ENCODE measurements at places on chromosomes 1 and 21.

- no peaks in the 10 kb centered on the region for H3K4me1 ChIP-seq
- no peak overlapping the region for H3K4me3 ChIP-seq
- no peaks in the 10 kb centered on the region for H3K27me3 ChIP-seq
- H3K27ac ChIP-seq, result no peak overlapping the region
- DNase-seq, result no peak
- H3K36me3 ChIP-seq, result no peaks in the 10 kb centered on the region
These were observed 16.7 kb downstream of the ABCA4 start for GRCh38 chr1:94104127-94104684.

DNA sequence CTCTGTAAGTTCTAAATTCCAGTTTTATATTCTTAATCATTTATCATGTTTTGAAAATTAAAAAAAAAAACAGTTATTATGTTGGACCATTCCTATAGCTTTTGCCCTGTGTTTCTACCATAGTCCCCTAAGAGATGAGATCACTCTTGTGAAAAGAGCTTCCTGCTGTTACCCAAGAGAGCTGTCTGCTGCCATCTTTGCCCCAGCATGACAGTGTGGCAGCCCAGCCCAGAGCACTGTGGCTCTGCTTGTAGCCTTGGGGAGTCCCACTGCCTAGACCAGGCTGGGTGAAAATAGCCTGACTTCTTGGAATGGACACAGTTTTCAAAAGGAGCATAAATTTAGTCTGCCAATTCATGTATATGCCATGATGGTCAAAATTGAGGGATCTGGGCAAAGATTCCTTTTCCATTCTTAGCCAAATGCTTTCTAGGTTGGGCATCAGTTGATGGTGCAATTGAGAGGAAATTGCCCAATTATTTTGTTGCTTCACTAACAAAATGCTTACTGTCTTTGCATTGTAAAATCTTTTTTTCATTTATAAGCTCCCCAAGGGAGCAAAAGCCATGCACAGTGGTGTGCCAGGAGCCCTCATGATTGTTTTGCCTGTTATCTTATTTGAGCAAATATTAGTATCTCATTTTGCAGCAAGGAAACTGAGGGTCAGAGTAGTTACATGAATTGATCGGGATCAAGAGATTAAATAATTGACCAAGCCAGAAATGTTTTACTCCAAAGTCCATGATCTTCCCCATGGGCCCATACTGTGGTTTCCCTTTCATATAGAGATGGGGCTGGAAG is 72.8 kb downstream of the ETS2 start:
- DNase-seq, result no peak
- no peaks in the 10 kb centered on the region for H3K36me3 ChIP-seq

- H3K36me3 ChIP-seq, result no peaks in the 10 kb centered on the region
- no peak overlapping the region for H3K27ac ChIP-seq
- DNase-seq, result no peak
- H3K4me1 ChIP-seq, result peaks cover 8% of the 10 kb centered on the region
These were observed 19.4 kb downstream of the RGL1 start for GRCh38 chr1:183824291-183824690.

DNA sequence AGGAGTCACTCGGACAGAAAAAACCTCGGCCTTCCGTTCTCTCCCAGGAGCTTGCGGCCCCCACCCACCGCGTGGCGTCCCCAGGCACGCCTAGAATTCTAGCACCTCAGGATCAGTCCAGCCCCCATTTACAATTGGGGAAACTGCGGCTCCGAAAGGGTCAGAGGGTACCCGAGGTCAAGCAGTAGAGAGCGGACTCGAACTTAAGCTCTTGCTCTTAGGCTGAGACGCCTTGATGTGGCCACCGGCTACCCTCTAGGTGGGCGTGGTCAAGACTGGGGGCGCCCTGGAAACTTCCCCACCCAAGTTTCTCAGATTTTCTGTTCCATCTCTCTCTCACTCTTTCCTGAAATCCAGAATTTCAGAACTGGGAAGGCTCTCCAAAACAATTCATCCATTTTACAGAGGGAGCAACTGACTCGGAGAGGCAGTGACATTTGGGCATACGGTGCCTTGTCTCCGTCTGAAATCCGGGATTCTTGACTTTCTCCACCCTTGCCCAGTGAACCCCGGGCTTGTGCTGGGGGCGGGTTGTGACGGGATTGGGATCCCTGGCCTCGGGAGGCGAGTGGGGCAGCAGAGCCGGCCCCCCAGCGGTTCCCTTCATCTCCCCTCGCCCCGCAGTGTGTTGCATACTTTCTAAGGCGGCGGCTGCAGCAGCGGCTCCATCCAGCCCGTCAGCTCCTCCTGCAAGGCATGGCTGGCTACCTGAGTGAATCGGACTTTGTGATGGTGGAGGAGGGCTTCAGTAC is 777 bp downstream of the AZIN2 start:
- no peak for DNase-seq
- no peaks in the 10 kb centered on the region for H3K36me3 ChIP-seq
- peak overlapping the region; percentile 76 for H3K4me3 ChIP-seq
- H3K27me3 ChIP-seq, result no peaks in the 10 kb centered on the region
- H3K27ac ChIP-seq, result peak overlapping the region; percentile 60
- H3K4me1 ChIP-seq, result peaks cover 12% of the 10 kb centered on the region

- H3K4me3 ChIP-seq, result no peak overlapping the region
- no peaks in the 10 kb centered on the region for H3K36me3 ChIP-seq
- no peaks in the 10 kb centered on the region for H3K27me3 ChIP-seq
- no peak for DNase-seq
These were observed 7.2 kb upstream of the FNBP1L start for GRCh38 chr1:93440706-93441105.

- no peak overlapping the region for H3K4me3 ChIP-seq
- no peak for DNase-seq
- no peaks in the 10 kb centered on the region for H3K27me3 ChIP-seq
These were observed 24.3 kb upstream of the DUSP10 start for GRCh38 chr1:221766210-221766609.

GRCh38 chr21:23837564-23837963 is 1769.7 kb downstream of the MRPL39 start:
- DNase-seq, result no peak
- H3K4me3 ChIP-seq, result no peak overlapping the region
- no peaks in the 10 kb centered on the region for H3K4me1 ChIP-seq

- H3K27ac ChIP-seq, result no peak overlapping the region
- no peak overlapping the region for H3K4me3 ChIP-seq
- no peaks in the 10 kb centered on the region for H3K27me3 ChIP-seq
- no peak for DNase-seq
These were observed 41.8 kb downstream of the RUNX1 start for GRCh38 chr21:35007348-35007747.

DNA sequence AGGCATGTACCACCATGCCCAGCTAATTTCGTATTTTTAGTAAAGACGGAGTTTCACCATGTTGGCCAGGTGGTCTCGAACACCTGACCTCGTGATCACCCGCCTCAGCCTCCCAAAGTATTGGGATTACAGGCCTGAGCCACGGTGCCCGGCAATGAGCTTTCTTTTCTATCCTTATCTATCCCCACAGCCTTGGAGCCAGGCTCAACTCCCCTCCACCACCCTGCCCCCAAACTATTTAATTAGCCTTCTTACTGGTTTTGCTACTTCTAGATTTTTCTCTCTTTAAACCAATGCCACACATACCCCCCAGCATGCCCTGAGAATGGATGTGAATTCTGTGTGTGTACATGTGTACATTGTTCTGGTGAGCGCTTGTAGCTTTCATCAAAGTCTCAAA is 5.7 kb upstream of the VANGL2 start:
- no peak for DNase-seq
- H3K27me3 ChIP-seq, result no peaks in the 10 kb centered on the region
- no peak overlapping the region for H3K4me3 ChIP-seq
- H3K27ac ChIP-seq, result no peak overlapping the region
- H3K4me1 ChIP-seq, result peaks cover 4% of the 10 kb centered on the region

- no peak overlapping the region for H3K4me3 ChIP-seq
- DNase-seq, result no peak
- H3K27me3 ChIP-seq, result no peaks in the 10 kb centered on the region
- H3K27ac ChIP-seq, result no peak overlapping the region
These were observed 313.4 kb upstream of the FMN2 start for GRCh38 chr1:239778208-239778813.

DNA sequence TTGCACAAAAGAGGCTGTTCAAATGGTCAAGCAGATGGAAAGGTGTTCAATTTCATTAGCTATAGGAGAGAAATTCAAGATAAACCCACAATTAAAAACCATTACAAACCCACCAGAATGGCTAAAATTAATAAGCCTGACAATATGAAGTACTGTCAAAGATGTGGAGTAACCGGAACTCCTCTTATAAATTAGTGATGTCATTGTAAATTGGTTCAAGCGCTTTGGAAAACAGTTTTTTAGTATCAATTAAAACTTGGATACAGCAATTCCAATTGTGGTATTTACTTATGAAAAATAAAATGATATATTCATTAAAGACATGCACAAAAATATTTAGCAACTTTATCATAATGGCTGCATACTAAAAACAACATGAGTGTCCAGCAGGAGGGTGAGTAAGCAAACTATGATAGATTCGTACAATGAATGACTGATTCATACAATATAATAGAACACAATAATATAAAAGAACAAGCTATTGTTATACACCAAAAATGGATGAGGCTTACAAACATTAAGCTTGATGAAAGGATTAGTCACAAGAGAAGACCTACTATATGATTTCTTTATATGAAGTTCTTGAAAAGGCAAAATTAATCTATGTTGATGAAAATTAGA is 38.4 kb upstream of the FGGY start:
- no peak overlapping the region for H3K4me3 ChIP-seq
- H3K27ac ChIP-seq, result no peak overlapping the region
- H3K4me1 ChIP-seq, result no peaks in the 10 kb centered on the region

GRCh38 chr1:2404890-2405511 is 7.4 kb downstream of the PEX10 start:
- no peak overlapping the region for H3K4me3 ChIP-seq
- H3K4me1 ChIP-seq, result no peaks in the 10 kb centered on the region
- no peak overlapping the region for H3K27ac ChIP-seq
- no peaks in the 10 kb centered on the region for H3K27me3 ChIP-seq
- H3K36me3 ChIP-seq, result peaks cover 29% of the 10 kb centered on the region

DNA sequence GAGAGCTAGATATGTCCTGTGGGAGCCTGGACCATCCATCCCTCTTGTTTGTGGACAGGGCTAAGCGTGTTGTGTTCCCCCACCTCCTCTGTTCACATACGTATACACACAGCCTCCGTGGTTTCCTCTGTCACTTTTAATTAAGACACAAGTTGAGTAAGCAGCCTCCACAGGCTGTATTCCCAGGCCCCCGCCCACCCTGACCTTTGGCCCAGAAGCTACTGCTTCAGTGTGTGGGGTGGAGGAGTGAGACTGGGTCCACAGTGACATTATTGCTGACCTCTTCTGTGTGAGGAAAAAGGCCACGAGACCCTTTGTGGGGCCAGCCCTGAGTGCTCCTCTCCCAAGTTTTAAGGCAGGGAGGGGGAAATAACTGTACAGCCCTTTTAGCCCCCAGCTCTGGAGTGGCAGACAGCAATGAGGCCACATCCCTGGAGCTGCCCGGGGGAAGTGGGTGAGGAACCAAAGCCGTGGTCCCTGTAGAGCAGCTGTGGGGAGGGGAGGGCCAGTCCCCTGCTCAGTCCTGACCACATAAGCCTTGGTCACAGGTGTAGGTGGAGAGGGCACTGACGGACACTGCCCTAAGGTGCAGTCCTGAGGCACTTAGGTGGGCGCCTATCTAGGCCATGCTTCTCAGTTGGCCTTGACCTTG is 4.4 kb downstream of the ELOVL1 start:
- H3K36me3 ChIP-seq, result peaks cover 55% of the 10 kb centered on the region
- no peak overlapping the region for H3K27ac ChIP-seq
- no peak for DNase-seq
- no peak overlapping the region for H3K4me3 ChIP-seq

DNA sequence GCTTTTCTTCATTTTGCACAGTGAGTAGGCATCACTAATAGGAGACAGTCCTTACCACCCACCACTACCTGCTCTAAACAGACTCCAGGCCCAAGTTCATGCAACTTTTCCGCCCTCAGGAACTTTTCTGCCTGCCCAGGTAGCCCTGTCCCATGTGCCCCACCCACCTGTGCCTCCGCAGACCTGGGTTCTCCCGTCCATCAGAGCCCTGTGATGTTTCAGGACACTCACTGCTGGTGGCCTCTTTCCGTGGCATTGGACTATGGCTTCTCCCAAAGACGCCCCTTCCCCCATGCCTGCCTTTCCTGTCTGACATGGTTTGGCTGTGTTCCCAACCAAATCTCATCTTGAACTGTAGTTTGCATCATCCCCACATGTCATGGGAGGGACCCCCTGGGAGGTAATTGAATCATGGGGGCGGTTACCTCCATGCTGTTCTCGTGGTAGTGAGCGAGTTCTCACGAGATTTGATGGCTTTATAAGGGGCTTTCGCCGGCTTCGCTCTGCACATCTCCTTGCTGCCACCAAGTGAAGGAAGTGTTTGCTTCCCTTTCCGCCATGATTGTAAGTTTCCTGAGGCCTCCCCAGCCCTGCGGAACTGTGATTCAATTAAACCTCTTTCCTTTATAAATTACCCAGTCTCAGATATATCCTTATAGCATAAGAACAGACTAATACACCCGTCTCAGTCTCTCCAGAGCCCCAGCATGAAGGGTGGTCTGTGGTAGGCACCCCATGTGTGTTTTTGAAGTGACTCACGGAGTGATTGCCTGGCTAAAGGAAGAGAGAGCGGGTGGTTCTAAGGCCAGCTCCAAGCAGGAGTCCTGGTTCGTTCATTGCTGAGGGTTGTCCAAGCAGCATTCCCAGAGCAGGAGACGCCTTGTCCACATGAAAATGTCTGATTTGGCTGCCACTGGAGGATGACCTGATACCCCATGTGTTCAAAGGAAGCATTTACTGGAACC is 86.0 kb upstream of the ZBTB40 start:
- H3K27ac ChIP-seq, result no peak overlapping the region
- DNase-seq, result no peak
- peaks cover 86% of the 10 kb centered on the region for H3K27me3 ChIP-seq
